Caki2 (cell line): ENCODE measurements at places on chromosomes 11 and 22. TPM values are rescaled to one million over a fixed set of nuclear protein-coding genes. Genes with fewer than 3 reads are reported as not detected.

GRCh38 chr11:63905179-63905578 is 11.8 kb downstream of the RCOR2 start:
- no peak for DNase-seq

MS4A7 gene
- not detected in 2 replicates for total RNA-seq

GRCh38 chr11:12163181-12163941 is 53.0 kb downstream of the MICAL2 start:
- peak; percentile 65 for DNase-seq

ARRB1 gene
- total RNA-seq: 23.1 and 34.9 TPM in 2 replicates

- DNase-seq: no peak
Observed at GRCh38 chr22:36863281-36863680, 2.5 kb downstream of the NCF4 start.

DNA sequence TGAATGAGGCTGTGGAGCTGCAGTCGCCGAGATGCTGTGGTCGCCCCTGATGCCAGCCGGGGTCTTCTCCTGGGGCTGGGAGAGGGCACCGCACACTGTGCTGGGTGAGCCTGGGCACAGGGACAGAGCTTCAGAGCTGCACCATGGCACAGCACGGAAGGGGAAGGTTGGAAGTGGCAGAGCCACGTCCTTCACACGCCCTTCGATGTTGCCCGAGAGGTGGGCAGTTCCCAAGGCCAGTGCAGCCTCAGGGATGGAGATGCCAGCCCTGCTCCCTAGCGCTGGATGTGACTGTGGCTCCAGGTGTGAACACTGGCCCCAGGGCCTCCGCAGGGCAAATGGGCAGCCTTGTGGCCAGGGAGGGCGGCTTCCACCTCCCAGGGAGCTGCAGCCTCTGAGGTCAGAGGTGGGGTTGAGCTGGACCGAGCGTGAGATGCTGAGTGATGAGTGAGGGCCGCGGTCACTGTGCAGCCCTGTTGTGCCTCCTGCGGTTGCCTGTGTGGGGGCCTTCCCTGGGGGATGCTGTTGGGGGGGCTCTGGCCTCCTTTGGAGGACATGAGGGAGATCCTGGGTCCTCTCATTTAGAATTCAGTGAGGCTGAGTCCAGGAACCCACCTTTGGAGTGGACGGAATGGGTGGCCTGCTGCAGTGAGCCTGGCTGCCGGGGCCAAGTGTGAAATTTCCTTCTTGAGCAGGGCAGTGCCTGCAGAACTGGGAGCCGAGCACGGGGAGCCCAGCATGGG is 1090.0 kb downstream of the BRD1 start:
- no peak for DNase-seq

PDGFD gene
- 8.6 and 13.1 TPM in 2 replicates for total RNA-seq

DNA sequence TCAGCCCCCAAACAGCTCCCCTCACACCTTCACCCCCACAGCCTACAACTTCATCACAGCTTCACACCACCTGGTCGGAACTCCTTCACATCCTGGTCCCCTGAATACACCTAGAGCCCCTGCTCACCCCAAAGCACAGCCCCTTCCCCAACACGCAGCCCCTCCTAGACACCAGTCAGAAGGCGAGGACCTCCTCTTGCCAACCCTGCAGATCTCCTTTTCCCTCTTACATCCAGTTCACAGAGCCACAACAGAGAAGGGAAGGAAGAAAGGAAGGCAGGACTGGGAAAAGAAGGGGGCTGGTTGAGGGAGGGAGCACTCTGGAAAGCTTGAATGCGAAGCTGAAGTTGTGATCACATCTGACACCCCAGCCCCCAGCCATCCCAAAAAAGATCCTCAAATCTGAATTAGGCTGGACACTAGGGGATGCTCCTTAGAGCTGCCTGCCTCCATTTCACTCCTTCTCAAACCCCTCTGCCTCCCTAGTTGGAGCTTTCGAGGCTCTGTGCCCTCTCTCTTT is 629 bp downstream of the CCKBR start:
- DNase-seq: no peak

DNA sequence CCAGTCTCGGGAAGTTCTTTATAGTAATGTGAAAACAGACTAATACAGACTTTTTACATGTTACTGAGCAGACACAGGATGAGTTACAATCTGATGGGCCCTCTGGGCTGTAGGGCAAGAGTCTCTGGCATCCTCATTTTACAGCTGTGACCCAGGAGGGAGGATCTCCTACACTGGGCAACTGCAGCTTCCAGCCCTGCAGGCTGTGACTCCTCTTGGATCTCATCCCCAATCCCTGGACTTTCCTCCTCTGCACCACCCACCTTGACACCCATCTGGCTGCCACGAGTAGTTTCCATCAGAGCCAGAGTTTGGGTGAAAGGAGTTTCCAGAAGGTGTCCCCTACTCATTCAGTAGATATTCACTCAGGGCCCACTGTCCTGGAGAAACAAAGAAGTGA is 48.9 kb upstream of the MYEOV start:
- no peak for DNase-seq
